Activated CD8-positive, alpha-beta memory T cell treated with anti-CD3 and anti-CD28 coated beads, Interleukin-2, amount 10 ng/mL, durations not matched to agents 7 days and 5 days (primary cell): ENCODE measurements at places on chromosomes 11 and 22. TPM values are rescaled to one million over a fixed set of nuclear protein-coding genes. Genes with fewer than 3 reads are reported as not detected.

The OR2AT4 gene
- total RNA-seq = not detected

The MPZL2 gene
- total RNA-seq = 3.0 TPM

The CARD16 gene
- total RNA-seq = 92.0 TPM

The LRRC55 gene
- not detected for total RNA-seq

The FDX1 gene
- 19.0 TPM for total RNA-seq

The MS4A14 gene
- total RNA-seq = not detected

The TIMP3 gene
- not detected for total RNA-seq

The C22orf42 gene
- not detected for total RNA-seq

The GSTT2B gene
- not detected for total RNA-seq

The MAP6 gene
- total RNA-seq = 0.30 TPM

The MMP7 gene
- not detected for total RNA-seq

The INS gene
- not detected for total RNA-seq

The VSIG10L2 gene
- total RNA-seq = not detected

The THY1 gene
- total RNA-seq = 0.30 TPM

The SLC25A18 gene
- not detected for total RNA-seq
